HCT116 (cell line): ENCODE measurements at places on chromosomes 7 and 10. TPM values are rescaled to one million over a fixed set of nuclear protein-coding genes. Genes with fewer than 3 reads are reported as not detected.

- no peaks in the 10 kb centered on the region for H3K36me3 ChIP-seq
- no peak overlapping the region for H3K4me3 ChIP-seq
- no peak for DNase-seq
Measured at GRCh38 chr7:152543799-152544198, 108.0 kb upstream of the KMT2C start.

- no peak overlapping the region for H3K27ac ChIP-seq
- no peaks in the 10 kb centered on the region for H3K27me3 ChIP-seq
- no peaks in the 10 kb centered on the region for H3K36me3 ChIP-seq
- no peak for DNase-seq
Measured at GRCh38 chr10:27723436-27723835, 22.2 kb downstream of the MKX start.

DNA sequence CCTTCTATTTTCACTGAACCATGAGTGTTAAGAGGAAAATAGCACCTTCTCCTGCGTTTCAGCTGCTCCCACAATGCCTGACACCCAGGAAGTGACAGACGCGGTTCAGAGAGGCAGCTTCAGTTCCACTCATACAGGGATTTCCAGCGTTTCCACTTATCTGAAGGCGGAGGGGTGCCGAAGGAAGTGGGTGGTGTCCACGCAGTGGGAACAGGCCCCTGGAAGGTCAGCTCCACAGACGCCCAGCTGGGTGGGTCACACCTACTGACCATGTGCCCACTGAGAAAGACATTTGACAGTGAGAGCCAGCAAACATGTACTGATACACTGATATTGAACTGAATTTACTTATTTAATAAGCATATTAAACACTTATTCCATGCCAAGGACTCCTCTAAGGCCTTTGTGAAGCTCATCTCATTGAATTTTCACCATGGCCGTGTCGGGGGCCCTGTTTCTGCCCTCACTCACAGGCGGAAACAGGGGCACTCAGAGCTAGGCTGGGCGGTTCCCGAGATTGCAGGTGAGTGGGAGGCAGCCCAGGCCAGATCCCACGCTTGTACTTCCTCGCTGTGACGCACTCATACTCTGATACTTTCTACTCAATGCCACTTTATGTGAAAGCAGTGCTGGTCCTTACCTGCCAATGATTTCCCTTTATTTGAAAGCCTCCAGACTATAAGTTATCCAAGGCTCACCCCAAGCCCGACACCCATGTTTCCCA is 96.8 kb downstream of the TCERG1L start:
- H3K4me1 ChIP-seq: no peaks in the 10 kb centered on the region
- H3K36me3 ChIP-seq: no peaks in the 10 kb centered on the region
- no peak for DNase-seq
- no peaks in the 10 kb centered on the region for H3K27me3 ChIP-seq
- H3K4me3 ChIP-seq: no peak overlapping the region

DNA sequence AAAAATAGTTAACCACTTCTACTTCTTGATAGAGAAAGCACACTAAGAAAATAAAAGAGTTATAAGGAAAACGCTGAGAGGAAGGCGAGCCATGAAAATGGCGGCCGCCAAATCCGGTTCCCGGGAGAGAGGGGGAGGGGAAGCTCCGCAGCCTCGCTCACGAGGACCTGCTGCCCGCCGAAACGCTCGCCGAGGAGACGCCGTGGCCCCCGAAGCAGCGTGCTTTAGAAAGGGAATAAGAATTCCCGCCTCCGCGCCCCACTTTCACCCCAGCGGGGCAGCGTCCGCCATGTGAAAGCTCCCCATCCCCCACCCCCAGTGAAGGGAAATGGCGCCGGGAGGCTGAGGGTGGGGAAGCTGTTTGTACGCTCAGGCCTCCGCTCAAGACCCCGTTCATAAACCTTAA is 505 bp downstream of the HNRNPA2B1 start:
- H3K27me3 ChIP-seq: no peaks in the 10 kb centered on the region
- peaks cover 13% of the 10 kb centered on the region for H3K4me1 ChIP-seq
- peak overlapping the region; percentile 97 for H3K27ac ChIP-seq
- peaks cover 46% of the 10 kb centered on the region for H3K36me3 ChIP-seq

- no peak for DNase-seq
- H3K4me3 ChIP-seq: no peak overlapping the region
- no peaks in the 10 kb centered on the region for H3K36me3 ChIP-seq
- H3K27ac ChIP-seq: no peak overlapping the region
- H3K27me3 ChIP-seq: no peaks in the 10 kb centered on the region; the same call in 1 of the 2 replicates
Measured at GRCh38 chr10:128960517-128960916, 506.5 kb upstream of the MGMT start.

DNA sequence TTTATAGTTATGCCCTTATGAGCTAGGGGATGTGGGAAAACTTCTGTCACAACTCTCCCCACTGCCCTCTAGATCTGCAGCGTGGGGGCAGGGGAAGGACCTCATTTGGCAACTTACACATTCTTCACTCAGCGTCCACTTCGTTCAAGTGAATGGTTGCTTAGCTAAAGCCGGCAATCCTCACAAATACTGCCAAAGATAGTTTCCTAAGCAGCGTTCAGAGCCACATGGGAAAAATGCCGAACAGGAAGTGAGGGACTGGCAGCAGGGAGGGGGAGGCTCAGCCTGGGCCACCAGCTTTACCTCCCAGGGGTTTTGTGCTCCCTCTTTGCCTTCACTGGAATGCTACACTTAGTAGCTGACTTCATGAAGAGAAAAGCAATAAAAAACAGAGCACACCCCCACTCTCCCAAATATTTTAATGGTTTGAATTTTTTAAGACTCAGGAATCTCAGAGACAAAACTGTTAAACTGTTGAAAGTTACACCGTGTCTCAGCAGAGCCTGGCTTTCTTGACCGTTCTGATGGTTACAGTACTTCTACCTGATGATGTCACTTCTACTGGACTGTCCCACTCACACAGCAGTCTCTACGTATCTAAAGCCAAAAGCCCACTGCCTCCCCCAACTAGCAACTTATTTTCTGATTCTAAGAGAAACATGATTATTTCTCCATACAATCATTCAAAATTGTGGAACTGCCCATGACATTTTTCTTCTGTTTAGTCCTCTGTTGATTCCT is 10.4 kb downstream of the GRM3 start:
- H3K4me1 ChIP-seq: no peaks in the 10 kb centered on the region
- H3K4me3 ChIP-seq: no peak overlapping the region
- H3K27ac ChIP-seq: no peak overlapping the region
- no peaks in the 10 kb centered on the region for H3K36me3 ChIP-seq
- DNase-seq: no peak

Gene GNAT3
- total RNA-seq: not detected

Gene NEUROG3
- total RNA-seq: not detected
